OCI-M1 (cell line): ENCODE measurements at places on chromosomes 12 and 14.
A peak's percentile ranks its signal among the peaks of the same experiment; 100 is the strongest.

DNA sequence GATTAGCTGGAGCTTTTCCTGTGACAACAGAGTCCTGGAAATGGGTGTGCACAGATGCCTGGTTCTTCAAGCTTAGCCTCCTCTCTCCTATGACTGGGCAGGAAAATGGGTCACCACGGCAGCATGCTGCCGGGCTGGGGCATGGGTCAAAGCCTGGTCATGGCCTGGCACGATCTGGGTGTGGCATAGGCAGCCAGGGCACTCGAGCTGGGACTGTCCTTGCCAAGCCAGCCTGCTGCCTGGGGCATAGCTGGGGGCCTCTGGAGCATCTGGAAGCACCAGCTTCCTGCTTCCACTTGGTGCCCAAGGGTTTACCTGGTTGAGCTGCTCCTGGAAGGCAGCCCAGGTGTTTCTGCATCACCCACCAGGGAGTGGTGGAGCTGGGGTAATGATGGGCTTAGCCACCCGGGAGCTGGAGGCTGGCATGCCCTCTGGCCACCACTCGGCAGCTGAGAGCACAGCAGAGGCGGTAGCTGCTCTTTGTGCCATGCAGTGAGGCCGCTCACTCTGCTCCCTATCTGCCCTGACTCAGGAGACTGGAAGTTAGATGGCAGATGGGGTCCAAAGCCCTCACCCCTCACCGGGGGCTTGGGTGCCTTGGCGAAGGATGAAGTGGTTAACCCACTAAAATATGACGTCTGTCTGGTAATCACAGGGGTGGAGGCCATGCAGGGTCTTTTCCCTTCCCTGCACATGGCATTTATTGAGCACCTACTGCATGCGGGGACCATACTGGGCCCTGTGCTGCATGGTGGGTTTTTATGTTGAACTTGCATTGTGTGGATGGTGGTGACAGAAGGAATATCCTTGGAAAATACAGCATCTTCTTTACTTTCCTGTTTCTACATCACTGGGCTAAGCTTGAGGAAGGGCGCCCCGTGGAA, 1.7 kb downstream of the OTUB2 start:
- no peak for DNase-seq

- DNase-seq: no peak
These were observed 107.9 kb downstream of the MYRFL start for GRCh38 chr12:69932676-69933552.

DNA sequence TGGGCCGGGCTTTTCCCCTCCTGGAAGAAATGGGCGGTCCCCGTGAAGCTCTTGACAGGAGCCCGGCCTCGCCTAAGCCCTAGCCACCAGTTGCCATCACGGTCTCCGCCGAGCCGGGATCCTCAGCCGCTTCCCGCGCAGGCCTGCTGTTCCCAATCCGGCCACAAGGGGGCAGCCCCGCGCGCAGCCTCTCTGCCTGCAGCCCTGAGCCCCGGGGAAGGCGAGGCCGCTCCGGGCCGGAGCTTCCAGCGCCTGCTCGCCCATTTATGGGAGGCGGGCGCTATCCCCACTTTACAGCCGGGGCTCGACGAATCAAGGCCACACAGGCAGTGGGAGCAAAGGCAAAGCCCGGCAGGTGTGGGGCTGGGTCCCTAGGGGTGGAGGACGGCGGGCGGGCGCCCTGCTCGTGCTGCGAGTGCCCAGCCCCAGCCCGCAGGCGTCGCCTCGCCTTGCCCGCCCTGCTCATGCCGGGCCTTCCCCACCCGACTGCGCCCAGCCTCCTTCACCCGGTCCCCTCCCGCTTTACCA, 61.5 kb downstream of the LGMN start:
- peak; percentile 63 for DNase-seq

- peak; percentile 5 for DNase-seq
These were observed 390.2 kb downstream of the LRIG3 start for GRCh38 chr12:58529897-58530741.

DNA sequence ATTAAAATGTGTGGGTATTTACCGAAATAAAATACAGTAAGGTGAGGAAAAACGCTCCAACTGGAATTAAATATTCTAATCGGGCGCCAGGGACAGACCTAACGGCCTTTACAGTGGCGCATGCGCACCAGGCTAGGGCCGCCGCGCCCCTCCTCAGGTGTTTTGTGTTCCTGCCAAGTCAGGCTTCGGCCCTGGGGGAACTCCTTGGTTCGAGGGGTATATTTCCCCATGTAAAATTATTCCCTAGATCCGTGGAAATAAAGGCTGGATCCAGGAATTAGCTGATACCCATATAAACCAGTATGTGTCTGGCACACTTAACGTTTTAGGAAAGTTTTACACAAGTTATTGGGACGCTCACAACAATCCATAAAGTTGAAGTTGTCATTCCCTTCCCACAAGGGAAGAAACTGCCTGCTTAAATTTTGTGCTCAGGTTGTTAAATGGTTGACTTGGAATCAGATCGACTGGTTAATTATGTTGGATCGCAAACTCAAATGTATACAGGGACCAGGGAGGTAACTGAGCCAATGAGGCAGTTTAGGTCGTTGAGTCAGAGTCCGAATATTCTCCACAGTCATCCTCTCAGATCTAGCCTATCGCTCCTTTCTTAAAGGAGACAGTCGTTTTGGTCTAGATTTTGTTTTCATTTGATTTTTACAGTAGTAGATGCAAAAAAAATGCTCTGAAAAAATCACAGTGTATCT, 621 bp upstream of the ANAPC7 start:
- DNase-seq: peak; percentile 91

DNA sequence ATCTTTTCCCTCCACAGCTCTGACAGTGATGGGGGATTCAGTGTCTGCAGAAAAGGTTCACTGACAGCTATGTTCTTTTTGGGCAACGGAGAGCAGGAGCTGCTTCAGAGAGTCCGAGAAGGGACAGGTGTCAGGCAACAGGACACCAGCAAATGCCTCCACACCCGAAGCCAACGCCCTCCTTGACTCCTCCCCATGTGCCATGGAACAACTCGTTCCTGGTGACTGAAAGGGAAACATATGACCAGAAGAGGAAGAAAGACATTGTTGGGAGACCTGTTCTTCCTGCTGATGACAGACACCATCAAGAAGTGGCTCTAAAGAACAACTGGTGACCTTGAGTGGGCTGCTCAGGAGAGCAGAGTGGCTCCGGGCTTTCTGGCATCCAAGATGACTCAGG, 172.3 kb upstream of the NOS1 start:
- DNase-seq: no peak

GRCh38 chr12:3534511-3534910, 43.5 kb downstream of the PRMT8 start:
- no peak for DNase-seq

DNA sequence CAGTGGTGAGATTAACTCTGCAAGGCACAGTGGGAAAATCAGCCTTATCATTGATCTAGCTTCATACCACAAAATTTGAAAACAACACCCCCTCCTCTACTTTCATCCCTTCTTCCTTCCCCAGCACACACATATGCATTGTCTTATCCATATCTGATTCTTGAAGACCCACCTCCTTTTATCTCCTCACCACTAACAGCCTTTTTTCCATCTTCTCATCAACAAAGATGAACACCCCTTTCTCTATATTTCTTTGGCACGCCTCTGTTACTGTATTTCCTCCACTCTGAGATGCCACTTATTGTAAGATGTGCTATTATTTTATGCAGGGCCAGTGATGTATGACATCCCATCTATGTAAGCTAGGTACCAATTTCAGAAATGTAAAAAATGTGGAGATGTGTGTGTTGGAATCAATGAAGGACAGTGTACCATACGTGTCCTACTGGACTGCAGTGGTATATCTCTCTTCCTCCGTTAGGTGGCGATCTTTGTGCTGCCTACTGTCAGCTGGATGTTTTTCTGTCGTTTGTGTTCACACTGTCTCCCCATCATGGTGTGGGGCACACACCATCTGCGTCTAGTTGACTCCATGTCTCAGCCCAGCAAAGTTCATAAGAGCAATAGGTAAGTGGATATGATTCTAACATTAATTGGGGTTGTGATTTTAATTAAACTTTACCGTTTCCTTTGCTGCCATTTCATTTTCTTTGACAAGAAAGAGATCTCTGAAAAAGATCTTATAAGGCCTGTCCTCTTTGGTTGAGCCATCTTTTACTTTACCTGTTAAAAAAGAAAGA, 24.0 kb downstream of the CCDC38 start:
- DNase-seq: peak; percentile 63

DNA sequence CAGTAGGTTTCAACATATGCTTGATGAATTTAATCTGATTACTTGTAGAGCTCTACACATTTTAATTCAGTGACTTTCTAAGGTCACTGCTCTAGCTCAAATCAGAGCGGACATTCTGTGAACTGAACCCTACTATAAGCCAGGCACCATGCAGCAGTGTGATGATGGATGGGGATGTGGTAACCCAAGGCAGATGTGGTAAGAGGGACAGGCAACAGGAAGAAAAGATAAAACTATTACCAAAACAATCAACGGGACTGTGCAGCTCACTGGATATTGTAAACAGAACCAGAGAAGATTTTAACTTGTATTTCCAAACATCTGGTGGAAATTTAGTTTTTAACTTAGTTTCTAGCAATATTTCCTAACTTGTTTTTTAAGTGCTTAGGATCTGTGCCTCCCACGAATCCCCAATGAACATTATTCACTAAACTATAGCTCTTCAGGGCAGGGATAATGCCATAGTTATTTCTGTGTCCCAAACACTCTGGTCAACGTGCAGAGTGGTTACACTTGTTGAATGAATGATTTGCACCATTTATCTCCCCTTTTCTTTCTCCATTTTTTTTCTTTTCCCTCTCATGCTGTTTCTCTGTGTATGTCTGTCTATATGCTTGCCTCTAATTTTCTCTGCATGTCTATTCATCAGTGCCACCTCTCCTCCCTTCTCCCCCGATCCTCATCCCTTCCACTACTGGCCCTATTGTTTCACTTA, 3.0 kb downstream of the ERO1A start:
- peak; percentile 69 for DNase-seq

DNA sequence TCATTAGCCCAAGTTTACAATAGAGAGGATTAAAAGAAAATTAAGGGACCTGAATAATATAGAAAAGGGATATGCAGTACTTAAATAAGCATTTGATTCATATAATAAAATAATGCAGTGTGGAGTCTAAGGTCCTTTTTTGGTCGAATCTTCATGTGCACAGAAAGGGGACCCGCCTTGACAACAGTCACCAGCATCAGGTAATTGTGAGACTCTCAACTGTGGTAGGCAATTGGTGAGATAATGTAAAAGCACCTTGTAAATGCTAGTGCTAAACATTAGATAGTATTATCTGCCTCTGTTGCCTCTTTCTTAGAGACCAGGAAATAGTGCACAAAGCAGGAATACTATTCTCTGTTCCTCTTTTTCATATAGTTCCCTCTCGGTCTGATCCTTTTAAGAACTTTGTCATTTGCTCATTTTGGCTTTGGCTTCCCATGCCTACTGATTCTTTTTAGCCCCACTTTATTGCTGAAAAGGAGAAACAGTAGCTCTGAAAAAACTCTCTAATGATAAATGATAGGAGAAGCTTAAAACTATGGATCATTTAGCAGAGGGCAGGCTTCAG, 17.5 kb downstream of the CHPT1 start:
- peak; percentile 57 for DNase-seq

GRCh38 chr12:54716261-54716660, 68.1 kb upstream of the DCD start:
- DNase-seq: no peak

GRCh38 chr12:120209851-120210250, 8.9 kb upstream of the RPLP0 start:
- DNase-seq: no peak
